ENCODE measurements at places on chromosomes 5 and 9. TPM values are rescaled to one million over a fixed set of nuclear protein-coding genes. Genes with fewer than 3 reads are reported as not detected.

The ACOT12 gene
- polyA plus RNA-seq: not detected

DNA sequence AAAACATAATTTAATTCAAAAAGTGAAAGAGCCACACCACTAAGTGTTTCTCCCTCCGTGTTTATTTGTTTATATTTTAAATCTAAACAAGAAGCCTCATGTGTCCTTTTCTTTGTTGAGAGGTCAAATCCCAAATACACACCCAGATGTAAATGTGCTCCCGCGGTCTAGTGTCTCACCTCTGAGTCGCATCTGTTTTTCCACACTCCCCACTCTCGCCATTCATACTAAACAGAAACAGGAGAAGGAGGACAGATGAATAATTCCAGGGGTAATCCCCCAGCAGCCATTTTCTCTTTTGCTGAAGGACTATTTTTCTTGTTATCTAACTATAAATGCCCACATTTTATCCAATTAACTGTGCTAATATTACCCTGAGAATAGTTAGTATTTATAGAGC is 361.6 kb upstream of the RIOK2 start:
- no peaks in the 10 kb centered on the region for H3K27me3 ChIP-seq
- no peak for DNase-seq
- H3K4me1 ChIP-seq: peaks cover 22% of the 10 kb centered on the region
- H3K36me3 ChIP-seq: no peaks in the 10 kb centered on the region
- H3K4me3 ChIP-seq: no peak overlapping the region

The ALDH1B1 gene
- 14.2 TPM for polyA plus RNA-seq

DNA sequence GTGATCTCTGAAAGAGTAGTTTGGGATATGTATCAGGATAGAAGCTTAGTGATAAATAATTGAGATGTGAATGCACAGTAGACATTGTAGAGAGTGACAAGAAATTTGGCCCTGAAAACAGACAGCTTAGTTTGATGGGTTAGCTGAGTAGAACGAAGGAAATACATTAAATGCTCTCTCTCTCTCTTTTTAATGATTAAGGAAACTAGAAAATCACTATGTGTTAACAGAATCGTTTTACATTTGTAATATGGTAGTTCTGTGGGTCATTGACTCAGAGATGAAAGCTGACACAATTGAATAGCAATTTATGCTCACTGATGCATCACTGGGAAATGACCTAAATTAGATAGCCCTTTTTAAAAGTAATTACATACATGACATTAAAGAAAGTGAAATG is 739.8 kb upstream of the PTPRD start:
- H3K4me1 ChIP-seq: no peaks in the 10 kb centered on the region
- DNase-seq: no peak
- H3K4me3 ChIP-seq: no peak overlapping the region
- no peak overlapping the region for H3K27ac ChIP-seq
- H3K36me3 ChIP-seq: no peaks in the 10 kb centered on the region

DNA sequence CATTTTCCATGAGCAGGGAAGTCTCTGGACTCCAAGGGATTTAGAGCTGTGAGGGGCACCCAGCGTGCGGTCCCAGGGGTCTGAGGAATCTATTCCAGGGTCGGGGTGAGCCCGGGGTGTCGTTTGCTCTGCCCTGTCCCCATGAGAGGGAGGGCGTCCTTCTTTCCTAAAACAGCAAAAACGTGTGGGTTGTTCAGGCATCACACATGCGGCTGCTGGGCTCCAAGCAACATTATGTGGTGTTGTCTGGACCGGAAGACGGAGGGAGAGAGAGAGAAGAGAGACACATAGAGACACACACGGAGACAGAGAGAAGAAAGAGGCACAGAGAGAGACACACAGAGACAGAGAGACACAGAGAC is 42.7 kb upstream of the COL5A1 start:
- H3K4me3 ChIP-seq: no peak overlapping the region
- H3K4me1 ChIP-seq: no peaks in the 10 kb centered on the region
- H3K36me3 ChIP-seq: no peaks in the 10 kb centered on the region

DNA sequence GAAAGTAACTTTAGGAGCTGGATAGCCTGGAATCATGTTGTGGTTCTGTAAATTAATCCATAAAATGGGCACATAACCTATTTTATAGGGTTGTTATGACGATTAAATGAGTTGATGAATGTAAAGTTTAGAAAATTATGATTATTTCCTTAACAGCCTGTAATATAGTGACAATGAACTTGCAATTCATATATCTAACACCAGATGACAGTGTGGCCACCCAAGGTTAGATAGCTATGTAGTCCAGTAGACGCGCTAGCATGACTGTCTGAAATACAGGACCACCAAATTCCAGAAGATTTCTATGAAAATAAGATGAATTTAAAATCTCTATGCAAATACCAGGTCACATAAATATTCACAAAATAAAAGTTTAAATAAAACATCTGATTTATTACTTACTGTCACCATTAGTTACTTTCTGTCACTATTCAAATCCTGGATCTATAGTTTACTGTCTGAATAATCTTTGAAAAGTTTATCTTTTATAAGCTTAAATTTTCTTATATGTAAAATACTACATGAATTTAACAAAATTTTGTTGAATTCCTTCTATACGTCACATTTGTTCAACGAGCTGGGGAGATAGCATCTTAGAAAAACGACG is 26.1 kb upstream of the MACIR start:
- H3K27ac ChIP-seq: no peak overlapping the region
- no peaks in the 10 kb centered on the region for H3K4me1 ChIP-seq
